ENCODE measurements at places on chromosomes 5 and 9.

GRCh38 chr5:41510176-41510831 lies at the start of gene PLCXD3:
TSS of gene PLCXD3 (minus strand) at chr5:41510601. CDS start at chr5:41510526, 75 bp downstream.
- DNase-seq, result no peak

- no peak for DNase-seq
These were observed 7.6 kb downstream of the ERAP2 start for GRCh38 chr5:96883871-96884270.

- DNase-seq, result no peak
These were observed 40.8 kb upstream of the SMU1 start for GRCh38 chr9:33117306-33117705.

DNA sequence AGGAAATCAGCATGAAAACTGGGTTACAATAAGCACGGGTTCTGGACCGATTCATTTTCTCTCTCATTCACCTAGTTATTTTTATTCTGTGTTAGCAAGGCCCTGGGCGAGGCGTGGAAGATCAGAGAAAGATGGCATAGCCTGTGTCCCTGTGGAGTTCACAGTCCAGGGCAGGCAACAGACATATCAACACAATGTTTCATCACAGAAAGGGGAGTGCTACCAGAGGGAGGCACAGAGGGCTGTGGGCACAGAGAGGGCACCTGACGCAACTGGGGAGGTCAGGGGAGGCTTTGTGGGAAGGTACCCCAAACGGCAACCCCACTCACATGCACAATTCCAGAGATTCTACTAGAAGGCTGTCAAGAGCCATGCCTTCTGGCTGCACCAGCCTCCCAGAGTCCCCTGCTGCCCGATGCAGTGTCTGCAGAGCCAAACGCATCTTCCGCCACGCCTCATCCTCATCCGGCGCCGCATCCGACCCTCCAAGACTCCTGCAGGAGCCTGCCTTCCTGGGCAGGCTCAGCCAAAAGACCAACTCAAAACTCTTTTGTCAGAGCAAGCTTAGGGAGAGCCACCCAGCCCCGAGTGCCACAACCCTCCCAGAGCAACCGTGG lies 1.4 kb downstream of the FAM193B start:
- DNase-seq, result no peak

GRCh38 chr5:74390822-74391221 lies 249.7 kb downstream of the ENC1 start:
- no peak for DNase-seq

GRCh38 chr9:99637641-99638040 lies 184.0 kb upstream of the NR4A3 start:
- no peak for DNase-seq

GRCh38 chr9:76379494-76379893 lies 14.7 kb downstream of the RFK start:
- DNase-seq, result no peak

DNA sequence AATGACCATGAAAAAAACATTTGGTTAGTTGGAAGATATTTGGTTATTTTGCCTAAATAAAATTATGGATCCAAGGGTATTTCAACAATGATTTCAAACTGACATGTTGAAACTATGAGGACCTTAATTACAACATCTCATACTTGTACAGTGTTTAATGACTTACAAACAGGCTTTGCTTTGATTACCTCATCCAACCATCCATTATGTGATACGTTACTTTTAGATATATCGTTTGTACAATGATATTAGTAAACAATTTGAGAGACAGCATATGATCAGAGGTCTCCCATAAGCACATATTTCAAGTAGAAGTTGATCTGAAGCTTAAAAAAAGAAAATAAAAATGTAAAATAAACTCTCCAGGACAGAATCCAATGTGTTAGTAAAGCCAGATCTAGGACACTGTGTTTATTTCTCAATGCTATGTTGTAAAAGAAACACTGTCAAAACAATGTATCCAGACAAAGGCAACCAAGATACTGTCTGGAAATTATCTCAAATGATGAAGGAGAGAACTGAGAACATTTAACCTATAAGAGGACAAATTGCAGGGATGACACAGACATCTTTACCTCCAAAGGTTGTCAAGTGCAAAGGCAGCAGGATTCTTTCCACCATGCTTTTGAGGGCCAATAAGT lies 116.0 kb upstream of the TARS1 start:
- DNase-seq, result no peak

DNA sequence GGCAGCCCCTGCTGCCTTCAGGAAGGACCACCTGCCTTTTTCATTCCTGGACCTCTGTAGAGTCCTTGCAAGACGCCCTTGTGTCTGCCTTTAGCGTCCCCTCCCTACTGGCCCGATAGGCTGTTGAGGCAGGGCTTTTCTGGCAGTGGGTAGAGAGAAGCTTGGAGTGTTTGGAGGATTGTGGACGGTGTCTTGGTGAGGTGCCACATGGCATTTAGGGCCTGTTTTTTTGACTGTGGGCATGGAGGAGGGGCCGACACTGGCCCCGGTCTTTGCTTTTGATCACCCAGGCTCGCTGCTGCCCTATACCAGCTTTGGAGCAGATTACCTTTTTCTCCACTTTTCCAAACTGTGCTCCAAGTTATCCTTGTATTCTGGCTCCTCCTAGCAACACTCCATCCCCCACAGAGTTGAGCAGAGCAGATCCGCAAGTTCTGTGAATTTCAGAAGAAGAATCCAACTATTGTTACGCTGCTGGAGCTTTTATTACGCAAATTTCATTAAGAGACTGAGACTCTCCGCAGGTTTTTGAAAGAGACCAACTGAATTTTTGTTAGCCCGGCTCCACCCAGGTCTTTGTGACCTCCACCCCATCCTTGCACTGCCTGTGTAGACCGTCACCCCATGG lies 34.8 kb upstream of the PRDM12 start:
- DNase-seq, result no peak

DNA sequence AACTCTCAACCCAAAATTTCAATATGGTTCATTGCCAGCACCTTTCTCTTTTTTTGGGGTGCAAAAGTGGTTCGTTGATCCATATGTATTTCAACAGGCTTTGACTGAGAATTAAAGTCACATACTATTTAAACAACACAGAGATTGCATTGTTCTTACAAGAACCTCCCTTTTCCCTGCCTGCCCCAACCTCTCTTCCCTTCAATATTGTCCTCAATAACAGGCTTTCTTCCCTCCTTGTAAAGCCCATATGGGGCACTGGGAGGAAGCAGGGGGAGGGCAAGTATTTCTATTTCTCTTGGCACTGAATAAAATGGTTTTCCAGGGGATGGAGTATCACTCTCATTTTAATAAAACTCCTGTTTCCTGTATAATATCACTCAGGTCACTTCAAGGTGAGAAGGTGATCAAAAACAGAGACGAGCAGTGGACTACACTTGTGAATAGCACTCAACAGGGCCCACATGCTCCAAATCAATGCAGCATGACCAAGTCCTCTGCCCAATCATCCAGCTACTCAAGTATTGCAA lies 65.1 kb downstream of the EFNA5 start:
- no peak for DNase-seq

Data from activated CD8-positive, alpha-beta memory T cell treated with anti-CD3 and anti-CD28 coated beads for 48 hours (primary cell).